Activated CD4-positive, alpha-beta T cell treated with anti-CD3 and anti-CD28 coated beads, Interleukin-2, amount 50 U/mL, for 48 hours (primary cell): ENCODE measurements at places on chromosomes 16 and 17.
A peak's percentile ranks its signal among the peaks of the same experiment; 100 is the strongest.

DNA sequence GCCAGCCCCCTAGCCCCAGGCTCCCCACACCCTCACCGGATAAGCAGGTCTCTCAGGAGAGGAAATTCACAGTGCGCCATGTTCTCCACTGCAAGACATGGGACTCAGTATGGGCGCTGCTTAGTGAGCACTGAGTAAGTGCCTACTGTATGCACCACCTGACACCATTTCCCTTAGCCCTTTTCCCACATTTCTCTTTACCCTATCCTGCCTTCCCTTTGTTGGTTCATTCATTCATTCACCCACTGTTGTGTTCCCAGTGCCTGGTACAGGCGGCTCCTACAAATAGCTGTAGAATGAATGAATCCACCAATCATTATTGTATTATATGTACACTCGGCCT is 10.1 kb downstream of the SEPTIN12 start:
- no peak for DNase-seq

DNA sequence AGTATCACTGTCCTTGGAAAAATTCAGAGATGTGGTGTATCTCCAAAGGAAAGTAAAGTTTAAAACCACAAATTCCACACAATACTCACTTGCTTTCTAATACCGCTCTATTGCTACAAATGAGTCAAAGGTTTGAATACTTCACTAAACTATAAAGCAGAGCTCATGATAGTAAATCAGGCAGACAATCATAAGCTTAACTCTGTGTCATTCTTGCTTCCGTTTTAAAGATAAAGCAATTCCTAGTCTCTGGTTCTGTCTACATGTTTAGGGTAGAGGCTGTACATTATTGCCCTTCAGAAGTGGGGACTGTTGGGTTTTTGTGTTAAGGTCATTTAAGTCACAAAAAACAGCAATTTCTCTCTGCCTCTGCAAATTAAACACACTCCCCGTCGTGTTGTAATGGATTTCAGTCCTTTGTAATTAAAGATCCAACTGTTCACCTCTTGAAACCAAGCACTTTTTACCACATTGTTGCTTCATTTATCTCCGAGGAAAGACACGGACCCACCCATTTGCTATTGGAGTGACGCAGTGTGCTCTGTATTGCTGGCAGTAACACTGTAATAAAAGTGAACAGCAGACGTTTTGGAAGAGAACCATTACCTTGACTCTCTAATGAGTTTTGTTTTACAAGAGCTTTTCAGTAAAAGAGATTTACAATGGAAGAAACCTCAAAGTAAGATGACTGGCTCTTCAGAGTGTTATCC is 83.1 kb upstream of the CNTNAP4 start:
- DNase-seq: no peak

DNA sequence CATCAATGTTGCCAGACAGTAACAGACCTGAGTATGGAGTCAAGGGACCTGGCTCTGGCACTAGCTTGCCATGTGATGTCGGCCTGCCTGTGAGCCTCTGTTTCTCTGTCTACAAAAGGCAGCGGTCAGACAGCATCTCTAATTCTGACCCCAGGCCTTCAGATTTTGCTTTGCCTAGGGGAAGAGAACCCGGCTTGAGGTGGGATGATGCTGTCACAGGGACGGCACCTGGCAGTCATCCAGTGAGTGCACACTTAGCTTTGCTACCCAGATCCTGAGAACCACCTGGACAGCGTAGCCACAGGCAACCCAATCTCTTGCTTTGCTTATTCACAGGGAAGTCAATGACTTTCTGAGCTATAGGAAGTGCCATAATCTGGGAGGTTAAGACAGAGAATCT is 135.2 kb upstream of the SALL1 start:
- DNase-seq: no peak

DNA sequence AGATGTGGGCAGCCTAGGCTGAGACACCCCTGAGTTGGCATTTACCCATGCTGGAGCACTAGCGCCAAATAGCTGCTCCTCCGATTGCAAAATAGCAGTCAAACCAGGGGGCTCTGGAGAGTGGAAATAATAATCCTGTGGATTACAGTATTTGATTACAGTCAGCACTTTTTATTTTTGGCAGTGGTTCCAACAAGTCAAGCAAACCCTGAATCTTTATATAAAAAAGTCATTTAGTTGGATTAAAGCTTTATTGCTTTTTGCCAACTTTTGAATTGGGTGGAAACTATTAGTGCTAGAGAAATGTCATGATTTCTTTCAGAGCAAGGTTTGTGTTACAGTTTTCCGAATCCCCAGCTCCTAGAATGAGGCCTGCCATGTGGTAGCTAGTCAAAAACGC is 99.3 kb upstream of the FAM20A start:
- DNase-seq: no peak

GRCh38 chr16:1631931-1632637 is 19.9 kb downstream of the CRAMP1 start:
- no peak for DNase-seq

- no peak for DNase-seq
Observed at GRCh38 chr17:18280766-18281371, 20.4 kb downstream of the MIEF2 start.

- no peak for DNase-seq
Observed at GRCh38 chr17:20920095-20920814, 122.6 kb downstream of the USP22 start.

GRCh38 chr17:77286641-77287431 is 146.1 kb downstream of the SEC14L1 start:
- DNase-seq: no peak

GRCh38 chr16:1929105-1929504 is 10.9 kb upstream of the HS3ST6 start:
- peak; percentile 33 for DNase-seq

DNA sequence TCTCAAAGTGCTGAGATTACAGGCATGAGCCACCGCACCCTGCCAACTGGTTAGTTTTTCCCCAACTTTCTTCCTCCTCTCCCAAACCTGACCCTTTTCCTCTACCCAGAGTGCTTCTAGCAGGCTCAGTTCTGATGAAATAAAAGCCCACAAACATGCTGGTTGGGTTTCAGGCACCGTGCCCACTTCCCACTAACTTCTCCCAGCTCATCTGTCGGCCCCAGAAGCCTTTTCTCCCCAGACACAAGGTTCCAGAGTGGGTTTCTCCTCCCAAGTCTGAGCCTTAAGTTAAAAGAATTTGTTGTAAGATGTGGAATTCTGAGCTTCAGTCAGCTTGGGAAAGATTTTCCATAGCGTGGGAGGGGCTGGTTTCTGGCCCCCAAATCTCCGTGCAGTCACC is 11.5 kb upstream of the SCN4A start:
- DNase-seq: no peak

- no peak for DNase-seq
Observed at GRCh38 chr17:18854956-18855355, 3.0 kb upstream of the PRPSAP2 start.

GRCh38 chr16:77928096-77928495 is 94.3 kb upstream of the CLEC3A start:
- DNase-seq: no peak

DNA sequence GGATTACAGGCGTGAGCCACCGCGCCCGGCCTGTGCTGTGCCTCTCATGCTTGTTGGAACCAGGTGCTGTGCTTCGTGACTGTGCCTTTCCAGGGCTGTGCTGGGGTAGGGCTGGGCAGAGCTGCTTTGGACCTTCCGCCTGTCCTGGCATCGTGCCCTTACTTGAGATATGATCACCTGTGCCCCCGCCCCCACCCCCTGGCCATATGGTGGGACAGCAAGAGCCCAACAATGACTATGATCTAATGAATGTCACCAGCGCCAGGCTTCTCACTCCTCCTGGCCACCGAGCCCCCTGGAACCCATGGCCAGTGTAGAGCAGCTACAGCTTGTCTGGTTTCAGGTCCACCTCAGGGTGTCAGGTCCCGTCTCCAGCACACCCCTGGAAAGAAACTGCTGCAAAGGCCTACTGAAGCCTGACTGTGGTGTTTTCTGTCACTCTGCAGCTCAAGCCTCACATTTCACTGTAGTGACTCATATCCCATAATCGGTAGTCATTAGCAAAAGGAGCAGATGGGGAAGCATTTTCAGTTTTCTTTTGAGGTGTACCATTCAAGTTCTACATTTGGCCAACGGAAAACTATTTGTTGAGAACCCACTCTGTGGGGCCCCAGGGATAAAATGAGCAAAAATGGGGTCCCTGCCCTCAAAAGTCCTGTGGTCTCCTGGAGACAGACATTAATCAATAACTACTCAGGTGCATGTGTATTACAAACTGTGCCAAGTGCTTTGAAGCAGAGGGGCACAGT is 22.1 kb downstream of the FCSK start:
- peak; percentile 67 for DNase-seq

- DNase-seq: no peak
Observed at GRCh38 chr17:3544365-3544764, 13.2 kb downstream of the TRPV3 start.

DNA sequence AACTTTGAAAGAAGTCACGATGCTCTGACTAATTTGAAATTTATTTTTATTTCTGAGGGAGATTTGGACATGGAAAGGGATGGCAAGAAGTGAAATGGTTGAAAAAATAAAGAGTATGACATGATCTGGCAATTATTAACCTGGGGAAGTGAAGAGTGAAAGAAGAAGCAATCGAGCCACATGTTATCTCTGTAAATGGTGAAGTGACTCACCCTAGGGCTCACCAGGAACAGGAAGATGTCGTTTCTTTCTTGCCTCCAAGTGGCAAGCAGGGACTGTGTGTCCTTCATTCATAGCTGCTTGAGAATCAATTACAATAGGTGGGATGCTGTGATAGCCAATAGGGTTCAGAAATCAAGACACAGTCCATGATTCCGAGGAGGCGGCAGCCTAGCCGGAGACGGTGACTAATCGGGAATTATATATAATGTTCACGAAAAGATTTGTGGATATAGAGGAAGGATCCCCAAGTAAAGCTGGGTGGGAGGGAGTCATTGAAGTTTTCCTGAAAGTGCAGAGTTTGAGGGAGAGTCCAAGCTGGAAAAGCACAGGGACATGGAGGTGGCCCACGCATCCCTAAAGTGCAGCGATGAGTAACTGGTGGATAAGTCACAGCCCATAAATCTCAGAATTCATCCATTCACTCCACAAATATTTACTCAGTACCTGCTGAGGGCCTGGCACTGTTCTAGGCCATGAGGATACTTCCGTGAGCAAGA is 18.2 kb upstream of the KRT20 start:
- no peak for DNase-seq

DNA sequence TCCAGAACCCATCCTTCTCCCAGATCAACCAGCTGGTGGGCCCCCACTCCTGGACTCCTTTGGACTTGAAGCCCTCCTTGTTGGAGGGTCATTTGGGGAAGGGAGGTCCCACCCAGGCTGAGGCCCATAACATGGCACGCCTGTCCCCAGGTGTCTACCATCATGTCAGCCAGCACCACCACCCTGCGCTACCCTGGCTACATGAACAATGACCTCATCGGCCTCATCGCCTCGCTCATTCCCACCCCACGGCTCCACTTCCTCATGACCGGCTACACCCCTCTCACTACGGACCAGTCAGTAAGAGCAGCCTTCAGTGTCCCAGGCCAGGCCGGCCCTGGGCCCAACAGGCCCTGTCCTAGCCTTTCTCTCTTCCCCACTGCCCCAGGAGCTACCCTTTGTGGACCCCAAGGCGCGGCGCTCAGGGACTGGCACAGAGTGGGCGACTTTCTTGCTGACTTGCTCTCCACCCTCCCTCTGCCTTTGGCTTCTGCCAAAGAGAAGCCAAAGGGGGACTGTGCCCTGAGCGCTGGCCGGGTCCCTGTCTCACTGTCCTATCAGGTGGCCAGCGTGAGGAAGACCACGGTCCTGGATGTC is 4.3 kb downstream of the TUBG1 start:
- DNase-seq: no peak

DNA sequence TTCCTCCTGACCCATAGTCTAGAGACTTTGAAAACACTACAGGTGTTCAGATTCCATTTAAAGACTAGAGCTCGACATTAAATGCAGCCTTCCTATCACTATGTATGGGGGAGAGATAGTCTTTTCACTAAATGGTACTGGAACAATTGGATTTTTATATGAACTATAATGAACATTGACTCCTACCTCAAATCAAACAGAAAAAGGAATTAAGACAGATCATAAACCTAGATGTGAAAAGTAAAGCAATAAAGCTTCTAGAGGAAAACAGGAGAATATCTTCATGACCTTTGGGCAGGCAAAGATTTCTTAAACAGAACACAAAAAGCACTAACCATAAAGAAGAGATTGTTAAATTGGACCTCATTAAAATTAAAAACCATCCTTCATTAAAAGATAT is 18.8 kb upstream of the NOS2 start:
- DNase-seq: no peak

DNA sequence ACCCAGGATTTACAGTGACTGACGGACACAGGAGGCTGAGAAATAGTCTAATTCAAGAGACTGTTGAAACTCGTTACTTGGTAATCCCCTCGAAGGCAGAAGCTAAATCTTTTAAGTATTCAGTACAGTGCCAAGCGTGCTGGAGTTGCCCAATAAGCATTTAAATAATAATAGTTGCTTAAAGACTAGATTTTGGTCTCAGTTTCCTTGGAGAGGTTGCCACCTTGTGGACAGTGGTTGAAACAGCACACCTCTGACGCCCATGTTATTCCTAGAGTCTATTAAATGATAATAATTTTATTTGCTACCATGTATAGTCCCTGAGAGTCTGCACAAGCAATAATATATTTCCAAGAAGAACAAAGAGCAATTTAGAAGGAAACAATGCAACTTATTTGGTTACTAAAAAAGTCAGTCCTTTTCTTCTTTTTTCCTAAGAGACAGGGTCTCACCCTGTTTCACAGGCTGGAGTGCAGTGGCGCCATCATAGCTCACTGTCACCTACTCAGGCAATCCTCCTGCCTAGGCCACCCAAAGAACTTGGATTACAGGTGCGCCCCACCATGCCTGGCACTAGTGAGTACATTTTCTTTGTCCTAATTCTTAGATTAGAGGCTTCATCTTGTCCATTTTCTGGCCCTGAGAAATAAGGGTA is 138.0 kb upstream of the NUDT7 start:
- peak; percentile 48 for DNase-seq

- DNase-seq: no peak
Observed at GRCh38 chr16:86462334-86463084, 47.8 kb upstream of the FOXF1 start.

DNA sequence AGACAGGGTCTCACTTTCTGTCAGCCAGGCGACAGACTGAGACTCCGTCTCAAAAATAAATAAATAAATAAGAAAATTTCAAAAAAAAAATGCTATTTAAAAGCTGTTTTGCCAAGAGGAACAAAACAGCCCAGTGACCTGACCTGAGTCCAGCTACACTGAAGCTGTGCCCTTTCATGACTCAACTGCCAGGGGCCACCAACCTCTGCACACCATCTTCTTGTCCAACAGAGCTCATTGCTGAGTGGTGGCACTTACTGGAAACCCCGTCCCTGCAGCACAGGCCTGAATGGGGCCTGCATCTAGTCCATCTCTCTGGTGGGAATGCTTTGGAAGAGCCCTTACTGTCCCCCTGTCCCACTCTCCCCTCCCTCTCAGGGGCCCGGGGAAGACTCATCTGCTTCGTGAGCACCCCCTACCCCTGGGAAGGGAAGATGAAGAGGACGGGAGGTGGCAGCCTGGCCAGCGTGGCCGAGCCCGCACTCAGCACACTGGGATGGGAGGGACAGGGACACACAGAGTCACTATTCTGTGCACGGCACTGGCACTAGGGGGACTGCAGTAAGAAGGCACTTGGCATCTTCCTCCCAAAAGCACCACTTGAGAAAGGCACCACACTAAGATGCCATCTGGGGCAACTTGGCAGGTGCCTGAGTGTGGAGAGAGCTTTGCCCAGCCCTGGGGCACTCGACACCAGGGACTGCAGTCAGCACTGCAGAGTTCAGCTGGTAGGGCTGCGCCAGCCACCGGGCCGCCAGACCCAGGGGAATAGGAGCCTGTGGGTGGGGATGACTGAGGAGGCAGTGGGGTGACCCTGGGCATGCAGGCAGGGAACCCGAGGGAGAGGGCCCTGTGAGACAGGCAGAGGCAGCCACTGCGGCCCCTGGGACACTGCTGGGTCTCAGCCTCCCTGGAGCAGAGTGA is 13.5 kb downstream of the FBXO31 start:
- no peak for DNase-seq
